ENCODE measurements at places on chromosomes 1 and 21. TPM values are rescaled to one million over a fixed set of nuclear protein-coding genes. Genes with fewer than 3 reads are reported as not detected.

Gene SPRR2A
- not detected for polyA plus RNA-seq

Gene ITLN2
- polyA plus RNA-seq = not detected

Gene SYT2
- 21.8 TPM for polyA plus RNA-seq

Gene OR2T33
- not detected for polyA plus RNA-seq

Gene IL24
- not detected for polyA plus RNA-seq

Gene MTARC2
- polyA plus RNA-seq = 5.8 TPM

Gene CHI3L1
- polyA plus RNA-seq = not detected

Gene SMCP
- not detected for polyA plus RNA-seq

Gene CLEC20A
- 0.79 TPM for polyA plus RNA-seq

Gene USH2A
- 0.20 TPM for polyA plus RNA-seq

Gene GOLT1A
- 199 TPM for polyA plus RNA-seq

Gene CTSK
- polyA plus RNA-seq = 3.8 TPM

Gene ZBED6
- 1.3 TPM for polyA plus RNA-seq

Gene SLC37A1
- 18.5 TPM for polyA plus RNA-seq

Gene HMGN1
- 84.4 TPM for polyA plus RNA-seq

Gene LRRC8B
- 12.6 TPM for polyA plus RNA-seq

Gene RNU1-4
- polyA plus RNA-seq = not detected

Gene LAX1
- not detected for polyA plus RNA-seq

Gene CRNN
- polyA plus RNA-seq = not detected

Gene TMCO2
- not detected for polyA plus RNA-seq

All from Purkinje cell (primary cell).